ENCODE measurements at places on chromosomes 7 and 10.

DNA sequence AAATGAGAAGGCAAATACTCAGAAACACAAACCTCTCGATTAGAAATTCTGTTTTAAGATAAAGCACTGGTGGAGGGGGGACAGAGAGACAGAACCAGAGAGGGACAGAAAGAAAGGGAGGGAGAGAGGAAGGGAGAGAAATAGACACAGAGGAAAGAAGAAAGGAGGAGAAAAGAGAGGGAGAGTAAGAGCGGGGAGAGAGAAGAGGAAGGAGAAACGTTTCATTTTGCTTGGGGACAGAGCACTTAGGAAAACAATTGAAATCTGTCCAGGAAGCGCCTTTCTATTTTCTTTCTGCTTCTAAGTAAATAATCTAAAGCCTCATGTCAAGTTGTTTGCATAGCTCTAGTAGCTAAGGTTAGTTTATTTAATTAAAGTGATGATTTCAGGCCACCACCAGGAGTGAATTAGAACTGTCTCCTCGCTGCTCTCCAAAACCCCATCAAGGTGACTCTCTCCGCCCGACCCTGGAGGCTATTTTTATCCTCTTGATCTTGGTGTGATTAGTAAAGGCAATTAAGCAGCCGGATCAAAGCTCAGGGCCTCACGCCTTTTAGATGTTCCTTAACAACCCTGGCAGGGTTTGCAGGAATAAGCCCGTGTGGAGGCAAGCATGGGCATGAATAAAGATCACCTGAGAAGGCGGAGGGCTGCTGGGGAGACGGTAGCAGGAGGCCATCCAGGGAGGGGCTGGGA is 73.4 kb upstream of the INSIG1 start:
- DNase-seq: no peak

DNA sequence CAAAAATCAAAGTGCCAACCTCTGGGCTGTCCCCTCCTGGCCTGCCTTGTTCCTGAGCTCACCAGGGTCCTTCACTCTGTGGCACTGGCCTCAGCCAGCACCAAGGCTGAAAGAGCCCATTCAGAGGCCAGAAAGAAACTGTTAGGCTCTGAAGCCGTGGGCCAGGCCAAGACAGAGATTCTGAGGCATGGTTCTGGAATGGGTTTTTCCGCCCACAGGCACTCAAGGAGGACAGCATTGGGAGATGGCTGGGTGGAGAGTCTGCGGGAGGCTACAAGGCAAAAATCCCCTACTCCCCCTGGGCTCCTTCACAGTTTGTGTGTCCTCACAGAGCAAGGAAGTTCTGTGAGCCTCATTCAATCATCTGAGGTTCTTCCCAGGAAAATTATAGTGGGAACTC is 31.7 kb downstream of the GRIFIN start:
- DNase-seq: peak; percentile 69

GRCh38 chr10:74730246-74730645 is 96.2 kb upstream of the KAT6B start:
- no peak for DNase-seq

DNA sequence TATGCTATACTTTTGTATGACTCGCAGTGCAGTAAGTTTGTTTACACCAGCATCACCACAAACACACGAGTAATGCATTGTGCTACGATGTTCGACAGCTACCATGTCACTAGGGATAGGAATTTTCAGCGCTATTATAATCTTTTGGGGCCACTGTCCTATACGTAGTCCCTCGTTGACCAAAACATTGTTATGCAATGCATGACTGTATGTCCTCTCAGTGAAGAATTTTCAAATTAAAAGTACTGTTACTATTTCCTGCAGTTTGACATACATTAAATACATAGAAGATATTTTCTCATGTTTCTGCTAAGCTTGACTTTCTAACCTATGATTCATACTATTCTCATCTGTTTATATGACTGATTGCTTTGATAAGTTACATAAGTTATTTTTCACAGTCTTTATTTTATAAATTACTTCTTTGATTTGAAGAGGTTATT is 203.6 kb downstream of the VTI1A start:
- no peak for DNase-seq

GRCh38 chr10:110947061-110947595 is 27.7 kb downstream of the SHOC2 start:
- DNase-seq: no peak

DNA sequence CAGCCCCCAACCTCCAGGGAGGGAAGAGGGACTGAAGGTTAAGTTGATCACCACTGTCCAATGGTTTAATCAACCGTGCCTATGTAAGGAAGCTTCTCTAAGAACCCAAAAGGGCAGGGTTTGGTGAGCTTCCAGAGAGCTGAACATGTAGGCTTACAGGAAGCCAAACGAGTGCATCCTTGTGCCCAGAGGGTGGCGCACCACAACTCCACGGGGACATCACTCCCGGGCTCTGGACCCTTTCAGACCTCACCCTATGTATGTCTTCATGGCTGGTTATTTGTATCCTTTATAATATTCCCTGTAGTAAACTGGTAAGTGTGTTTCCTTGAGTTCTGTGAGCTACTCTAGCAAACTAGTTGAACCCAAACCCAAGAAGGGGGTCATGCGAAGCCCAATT is 11.5 kb upstream of the NFKB2 start:
- no peak for DNase-seq

- no peak for DNase-seq
Measured at GRCh38 chr7:156969972-156970420, 20.5 kb downstream of the NOM1 start.

- no peak for DNase-seq
Measured at GRCh38 chr7:22896917-22897316, 74.3 kb upstream of the TOMM7 start.

DNA sequence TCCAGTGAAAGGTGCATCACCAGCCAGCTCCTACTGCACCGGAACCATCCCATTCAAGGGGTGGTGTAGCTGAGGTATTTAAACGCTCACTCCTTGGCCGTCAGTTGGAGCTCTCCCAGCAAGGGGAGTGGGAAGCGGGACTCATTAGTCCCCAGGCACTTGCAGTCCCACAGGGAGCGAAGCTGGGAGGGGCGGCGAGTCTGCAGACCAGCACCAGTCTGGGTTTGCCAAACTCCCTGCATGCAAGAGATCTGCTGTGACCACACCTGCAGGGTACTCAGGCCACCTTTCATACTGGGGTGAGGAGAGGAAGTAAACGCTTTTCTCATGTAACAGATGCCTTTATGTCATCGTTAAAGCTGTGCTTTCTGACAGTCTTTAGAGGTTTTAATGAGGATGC is 187.9 kb downstream of the PTPRN2 start:
- DNase-seq: no peak
